ENCODE measurements at places on chromosomes 3 and 15.

GRCh38 chr15:101004500-101004899, 85.3 kb downstream of the LRRK1 start:
- no peak for DNase-seq

GRCh38 chr15:55587321-55588069, 650 bp downstream of the PYGO1 start:
- DNase-seq = peak; percentile 70

- no peak for DNase-seq
Observed at GRCh38 chr15:64333516-64333915, 22.5 kb downstream of the CSNK1G1 start.

DNA sequence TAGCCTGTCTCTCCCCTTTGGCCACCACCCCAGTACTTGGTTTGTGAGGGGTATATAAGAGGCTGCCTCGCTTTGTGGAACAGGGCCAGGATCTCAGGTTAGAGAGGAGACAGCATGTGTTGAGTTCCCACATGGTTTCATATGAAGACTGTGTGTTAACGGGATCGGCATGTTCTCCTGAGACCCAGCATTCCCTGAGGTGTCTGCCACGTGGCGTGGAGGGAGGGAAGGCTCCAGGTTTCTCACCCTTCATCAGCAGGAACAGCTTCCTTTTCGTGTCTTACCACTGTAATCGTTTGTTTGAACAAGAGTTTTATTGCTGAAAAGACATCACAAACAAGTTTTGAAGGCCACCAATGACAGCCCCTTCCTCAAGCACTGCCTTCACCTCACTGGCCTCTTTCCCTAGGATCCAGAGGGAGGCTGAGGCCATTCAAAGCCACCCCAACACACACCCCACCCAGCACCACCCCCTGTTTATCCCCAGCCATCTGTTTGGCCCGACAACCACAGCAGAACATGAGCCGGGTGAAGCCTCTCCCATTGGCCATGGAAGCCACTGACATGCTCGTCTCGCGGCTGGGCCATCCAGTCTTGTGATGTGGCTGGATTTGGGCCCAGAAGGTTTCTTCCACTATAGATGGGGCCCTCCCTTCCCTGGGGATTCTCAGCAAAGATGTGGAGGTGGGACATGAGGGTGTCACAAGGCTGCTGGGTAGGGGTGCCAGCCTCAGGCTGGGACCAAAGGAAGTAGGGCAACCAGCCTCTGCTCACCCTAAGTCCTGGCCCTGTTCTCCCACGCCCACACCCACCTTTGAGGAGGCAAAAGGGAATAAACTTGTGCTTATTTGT, 10.0 kb downstream of the BHLHE40 start:
- peak; percentile 82 for DNase-seq

DNA sequence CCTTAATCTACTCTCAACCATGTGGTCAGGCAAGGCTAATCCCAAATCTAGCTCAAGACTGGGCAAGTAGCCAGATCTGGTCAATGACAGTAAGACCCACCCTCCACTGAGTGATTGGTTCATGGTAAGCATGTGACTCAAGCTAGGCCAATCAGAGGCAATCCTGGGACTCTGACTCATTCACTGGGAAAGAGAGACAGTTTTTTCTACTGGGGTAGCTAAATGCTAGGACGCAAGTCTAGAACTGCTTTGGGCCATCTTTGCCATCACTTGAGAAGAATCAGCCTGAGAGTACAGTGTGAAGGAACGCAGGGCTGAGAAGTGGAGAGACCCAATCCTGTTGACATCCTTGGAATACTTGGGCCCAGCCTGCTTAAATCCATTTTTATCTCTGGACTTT, 9.4 kb upstream of the RAD18 start:
- DNase-seq = peak; percentile 87

GRCh38 chr3:150761831-150762661, 923 bp downstream of the SIAH2 start:
- peak; percentile 67 for DNase-seq
